ENCODE measurements at places on chromosomes 16 and 17. TPM values are rescaled to one million over a fixed set of nuclear protein-coding genes. Genes with fewer than 3 reads are reported as not detected.

DNA sequence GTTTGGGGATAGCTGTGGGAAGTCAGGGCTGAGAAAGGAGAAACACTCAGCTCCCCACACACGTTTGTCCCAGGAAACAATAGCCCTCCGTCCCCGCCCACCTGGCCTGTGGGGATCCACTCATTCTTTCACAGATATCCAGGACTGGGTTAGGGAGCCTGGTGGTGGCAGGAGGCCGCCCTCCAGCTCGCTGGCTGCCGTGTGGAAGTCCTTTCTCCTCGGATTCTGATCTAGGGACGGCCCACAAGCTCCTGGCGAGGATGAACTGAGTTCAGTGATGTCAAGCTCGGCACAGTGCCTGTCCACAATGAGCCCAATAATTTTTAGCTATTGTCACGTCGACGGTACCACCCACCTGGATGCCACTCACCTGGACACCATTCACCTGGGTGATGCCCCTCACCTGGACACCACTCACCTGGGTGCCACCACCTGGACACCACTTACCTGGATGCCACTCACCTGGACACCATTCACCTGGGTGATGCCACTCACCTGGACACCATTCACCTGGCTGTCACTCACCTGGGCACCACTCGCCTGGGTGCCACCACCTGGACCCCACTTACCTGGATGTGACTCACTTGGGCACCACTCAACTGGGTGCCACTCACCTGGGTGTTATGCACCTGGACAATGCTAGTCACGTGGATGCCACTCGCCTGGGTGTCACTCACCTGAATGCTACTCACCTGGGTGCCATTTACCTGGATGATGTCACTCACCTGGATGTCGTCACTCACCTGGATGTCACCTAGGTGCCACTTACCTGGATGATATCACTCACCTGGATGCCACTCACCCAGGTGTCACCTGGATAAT is 172.5 kb upstream of the FOXF1 start:
- DNase-seq: no peak

DNA sequence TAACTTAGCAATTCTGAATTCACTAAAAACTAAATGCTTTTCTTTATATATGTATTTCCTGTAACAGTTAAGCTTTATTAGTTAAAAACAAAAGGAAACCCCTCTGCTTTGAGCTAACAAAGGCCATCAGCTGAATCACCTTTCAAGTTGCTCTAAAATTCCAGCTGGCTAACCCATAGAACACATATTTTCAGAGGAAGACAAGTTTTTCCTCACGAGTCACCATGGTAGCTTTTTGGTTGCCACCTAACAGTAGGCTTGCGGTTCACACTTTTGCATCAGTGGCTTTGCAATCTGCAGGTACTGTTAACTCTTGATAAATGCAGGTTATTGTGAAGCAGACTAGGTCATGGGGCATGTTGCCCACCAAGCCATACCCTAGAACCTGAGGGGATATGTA is 57.6 kb upstream of the IRX5 start:
- DNase-seq: no peak

GRCh38 chr16:88686439-88687253 is at the start of gene SNAI3:
Gene SNAI3 (minus strand): TSS chr16:88686507. CDS start chr16:88686406, 101 bp downstream.
- DNase-seq: no peak

GRCh38 chr16:69831212-69832123 is 69.3 kb downstream of the WWP2 start:
- no peak for DNase-seq

GRCh38 chr16:57873218-57873617 is 70.9 kb upstream of the KIFC3 start:
- DNase-seq: no peak

DNA sequence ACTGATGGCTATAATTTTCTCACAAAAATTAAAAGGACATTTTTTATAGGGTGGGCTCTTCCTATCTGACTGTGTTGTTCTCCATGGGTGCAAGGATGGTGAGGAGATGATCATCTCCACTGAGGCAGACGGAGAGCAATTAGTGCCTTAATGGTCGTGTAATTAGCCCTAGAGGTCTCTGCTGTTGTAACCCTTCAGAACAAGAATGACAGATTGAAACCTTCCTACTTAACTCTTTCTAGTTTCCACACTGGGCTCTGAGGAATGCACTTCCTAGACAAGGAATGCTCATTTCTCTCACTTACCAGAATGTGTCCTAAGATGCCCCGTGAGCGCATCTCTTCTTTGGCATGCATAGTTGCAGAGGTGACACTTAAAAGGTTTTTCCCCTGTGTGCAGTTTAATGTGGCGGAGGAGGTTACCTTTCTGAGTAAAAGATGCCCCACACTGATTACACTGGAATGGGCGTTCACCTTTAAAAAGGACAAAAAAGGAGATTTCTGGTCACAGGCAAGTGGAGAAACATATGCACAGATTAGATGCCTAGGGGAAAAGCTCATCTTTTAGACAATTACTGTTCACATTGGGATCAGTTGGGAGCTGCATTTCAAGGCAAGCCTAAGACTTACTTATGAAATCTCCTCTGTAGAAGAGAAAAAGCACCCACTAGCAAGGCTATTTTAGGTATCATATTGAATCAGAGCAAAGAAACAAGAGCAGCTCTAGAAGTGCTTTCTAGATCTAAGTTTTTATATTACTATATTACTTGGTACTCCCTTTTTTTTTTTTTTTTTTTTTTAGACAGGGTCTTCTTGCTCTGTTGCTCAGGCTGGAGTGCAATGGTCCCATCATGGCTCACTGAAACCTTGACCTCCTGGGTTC is 53.6 kb downstream of the GRB7 start:
- no peak for DNase-seq

DNA sequence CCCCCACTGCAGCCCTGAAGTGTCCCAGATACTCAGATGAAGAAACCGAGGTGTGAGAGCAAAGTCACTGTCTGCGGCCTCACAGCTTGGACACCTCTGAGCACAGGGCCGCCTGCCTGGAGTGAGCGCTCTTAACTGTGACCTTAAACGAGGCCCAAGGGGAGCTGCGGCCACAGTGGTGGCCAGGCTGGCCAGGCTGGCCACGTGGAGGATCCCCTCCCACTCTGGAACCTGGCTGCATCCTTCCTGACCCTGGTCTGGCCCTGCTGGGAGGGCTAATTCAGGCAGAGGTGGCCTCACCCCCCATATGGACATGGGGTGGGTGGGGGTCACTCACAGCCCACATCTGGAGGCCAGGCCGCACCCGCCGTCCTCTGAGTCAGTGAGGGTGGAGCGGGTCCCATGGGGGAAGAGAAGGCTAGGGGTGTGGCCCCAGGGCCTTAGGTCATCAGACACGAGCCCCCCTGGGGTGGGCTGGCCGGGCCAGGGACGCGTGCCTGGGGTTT is 6.6 kb downstream of the VASN start:
- no peak for DNase-seq

- DNase-seq: no peak
Measured at GRCh38 chr17:6340708-6341107, 94.2 kb downstream of the AIPL1 start.

DNA sequence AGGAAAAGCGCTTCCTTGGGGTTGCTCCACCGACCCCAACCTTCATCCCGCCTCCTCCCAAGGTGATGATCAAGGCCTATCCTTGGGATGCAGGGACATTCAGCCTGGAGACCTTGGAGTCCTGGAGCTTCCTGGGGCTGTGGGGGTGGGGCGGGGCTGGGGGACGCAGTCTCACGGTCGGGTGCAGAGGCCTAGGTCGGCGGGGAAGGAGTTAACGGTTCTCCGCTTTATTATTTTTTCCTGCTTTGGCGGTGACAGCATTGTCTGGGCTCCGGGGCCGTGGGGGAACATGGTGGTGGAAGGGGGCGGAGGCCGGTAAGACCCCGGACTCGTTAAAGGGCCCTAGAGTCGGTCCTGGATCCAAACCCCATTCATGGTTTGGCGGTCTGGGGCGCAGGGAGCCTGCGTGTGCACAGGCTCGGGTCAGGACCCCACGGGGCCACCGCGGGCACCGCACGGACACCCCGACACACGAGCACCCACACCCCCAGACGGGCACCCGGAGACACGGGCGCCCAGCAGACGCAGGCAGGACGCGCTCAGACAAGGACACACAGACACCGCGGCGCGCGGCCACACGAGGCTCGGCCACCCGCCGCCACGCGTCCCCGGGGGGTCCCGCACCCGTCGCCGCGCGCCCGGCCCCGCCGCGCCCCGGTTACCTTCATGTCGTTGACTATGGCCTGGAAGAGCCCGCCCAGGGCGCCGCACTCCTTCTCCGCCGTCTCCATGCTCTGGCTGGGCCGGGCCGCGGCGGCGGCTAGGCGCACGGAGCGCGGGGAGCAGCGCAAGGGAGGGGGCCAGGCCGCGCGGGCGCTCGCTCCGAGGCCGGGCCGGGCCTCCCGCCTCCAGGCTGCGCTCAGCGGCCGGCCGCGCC is 554 bp downstream of the MTSS2 start:
- DNase-seq: no peak

DNA sequence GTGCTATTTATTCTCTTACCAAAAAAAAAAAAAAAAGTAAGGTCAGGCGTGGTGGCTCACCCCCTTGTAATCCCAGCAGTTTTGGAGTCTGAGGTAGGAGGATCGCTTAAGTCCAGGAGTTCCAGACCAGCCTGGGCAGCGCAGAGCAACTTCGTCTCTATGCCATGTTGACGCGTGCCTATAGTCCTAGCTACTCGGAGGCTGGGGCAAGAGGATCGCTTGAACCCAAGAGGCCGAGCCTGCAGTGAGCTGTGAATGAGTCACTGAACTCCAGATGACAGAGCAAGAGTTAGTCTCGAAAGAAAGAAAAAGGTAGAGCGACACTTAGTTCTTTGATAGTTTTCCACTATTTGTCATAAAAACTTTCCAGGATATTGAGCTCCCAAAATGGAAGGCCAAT is 1.4 kb upstream of the TENT4B start:
- DNase-seq: no peak

DNA sequence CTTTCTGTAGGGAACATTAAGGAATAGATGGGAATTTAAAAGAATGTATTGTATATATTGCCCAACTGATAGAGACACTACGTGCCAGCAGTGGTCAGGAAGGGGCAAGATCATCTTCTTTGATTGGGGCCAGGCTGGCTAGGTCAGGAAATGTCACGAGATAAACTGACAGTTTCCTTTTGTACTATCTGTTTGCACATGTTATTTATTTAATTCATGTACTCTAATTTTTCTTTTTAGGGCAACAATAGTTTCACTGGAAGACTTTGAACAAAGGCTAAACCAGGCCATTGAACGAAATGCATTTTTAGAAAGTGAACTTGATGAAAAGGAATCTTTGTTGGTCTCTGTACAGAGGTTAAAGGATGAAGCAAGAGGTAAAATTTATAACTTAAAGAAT is 12.6 kb downstream of the NDEL1 start:
- DNase-seq: no peak

GRCh38 chr17:78154903-78155811 is 9.0 kb downstream of the C17orf99 start:
- no peak for DNase-seq

DNA sequence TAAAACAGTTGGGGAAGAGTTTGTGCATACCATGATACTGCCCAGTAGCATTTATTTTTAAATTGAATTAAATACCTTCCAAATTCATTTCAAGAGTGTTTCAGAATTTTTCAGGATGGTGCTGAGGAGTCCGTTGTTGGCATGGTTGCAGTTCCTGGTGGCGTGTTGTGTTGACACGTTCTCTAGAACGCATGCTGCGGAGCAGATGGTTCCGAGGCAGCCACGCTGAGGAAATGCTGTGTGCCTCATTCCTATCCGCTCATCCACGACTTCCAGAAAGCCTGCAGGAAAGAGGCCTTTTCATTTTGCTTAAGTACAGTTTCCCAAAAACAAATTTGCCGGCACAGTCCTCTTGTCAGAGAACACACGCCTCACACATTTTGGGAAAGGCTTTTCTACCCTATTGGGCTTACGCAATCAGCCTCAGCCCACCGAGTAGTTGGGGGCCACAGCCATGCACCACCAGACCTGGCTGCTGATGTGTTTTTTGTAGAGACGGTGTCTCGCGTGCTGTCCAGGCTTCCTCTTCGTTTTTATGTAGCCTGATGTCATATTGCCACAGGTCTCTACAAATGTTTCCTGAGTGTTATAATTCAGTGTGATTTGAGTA is 32.1 kb upstream of the IL17C start:
- DNase-seq: no peak

GRCh38 chr16:84663433-84664101 is 15.3 kb downstream of the KLHL36 start:
- DNase-seq: no peak

DNA sequence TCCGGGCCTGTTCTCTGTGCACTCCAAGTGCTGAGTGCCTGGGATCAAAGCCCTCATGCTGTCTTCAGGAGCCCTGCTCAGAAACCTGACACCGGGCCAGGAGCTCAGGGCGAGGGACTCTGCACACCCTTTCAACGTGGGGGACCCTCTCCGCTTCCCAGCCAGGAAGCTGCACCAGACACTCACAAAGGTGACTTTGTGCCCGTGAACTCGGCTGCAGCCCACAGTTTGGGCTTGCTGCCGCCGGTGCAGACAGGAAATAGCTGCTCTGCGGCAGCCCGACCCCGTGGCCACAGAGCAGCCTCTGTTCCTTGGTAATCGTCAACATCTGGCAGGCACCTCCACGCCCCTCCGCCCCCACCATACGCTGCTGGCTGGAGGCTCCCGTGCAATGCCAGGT is 93.4 kb upstream of the METRNL start:
- DNase-seq: no peak

DNA sequence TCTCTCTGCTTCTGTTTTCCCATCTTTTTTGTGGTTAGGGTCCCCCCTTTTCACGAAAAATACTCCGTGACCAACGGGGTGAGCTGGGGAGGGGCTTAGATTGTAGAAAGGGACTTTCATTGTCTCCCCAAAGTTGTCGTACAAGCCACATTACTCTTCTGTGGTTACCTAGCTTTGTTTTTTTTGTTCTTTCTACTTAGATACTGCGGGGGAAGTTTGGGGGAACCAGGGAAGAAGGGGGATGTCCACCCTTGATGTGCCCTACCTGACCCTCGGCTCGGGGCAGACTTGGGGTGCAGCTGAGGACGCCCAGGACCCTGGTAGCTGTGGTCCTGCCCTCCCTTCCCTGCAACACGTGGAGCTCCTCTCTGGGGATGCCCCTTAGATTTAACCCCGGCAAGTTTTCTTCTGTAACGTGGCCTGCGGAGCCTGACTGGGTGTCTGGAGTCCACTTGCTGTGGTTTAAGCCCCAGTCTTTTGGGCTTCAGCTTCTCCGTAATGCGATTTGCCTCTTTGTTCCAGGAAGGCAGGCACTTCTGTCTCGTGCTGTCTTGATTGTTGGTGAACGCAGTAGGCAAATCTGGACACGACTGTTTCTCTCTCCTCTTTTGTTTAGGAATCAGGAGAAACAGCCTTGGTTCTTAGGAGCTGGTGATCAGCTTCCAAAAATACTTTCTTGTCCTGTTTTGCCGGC is 892 bp downstream of the ABCC1 start:
- no peak for DNase-seq

SLC6A2 gene
- 2.1 TPM for polyA plus RNA-seq

FAM20A gene
- polyA plus RNA-seq: 7.8 TPM

ZG16 gene
- polyA plus RNA-seq: not detected

NPIPA5 gene
- 18.6 TPM for polyA plus RNA-seq

GAN gene
- 2.7 TPM for polyA plus RNA-seq

IRX6 gene
- 0.18 TPM for polyA plus RNA-seq

KRTAP4-5 gene
- not detected for polyA plus RNA-seq

GNGT2 gene
- 1.2 TPM for polyA plus RNA-seq

SBK1 gene
- 21.8 TPM for polyA plus RNA-seq

NSMCE1 gene
- polyA plus RNA-seq: 48.9 TPM

LUC7L gene
- 67.5 TPM for polyA plus RNA-seq
